Heart left ventricle (tissue), 16 donors: ENCODE measurements at places on chromosomes 3 and 15. TPM values are rescaled to one million over a fixed set of nuclear protein-coding genes. Genes with fewer than 3 reads are reported as not detected.

DNA sequence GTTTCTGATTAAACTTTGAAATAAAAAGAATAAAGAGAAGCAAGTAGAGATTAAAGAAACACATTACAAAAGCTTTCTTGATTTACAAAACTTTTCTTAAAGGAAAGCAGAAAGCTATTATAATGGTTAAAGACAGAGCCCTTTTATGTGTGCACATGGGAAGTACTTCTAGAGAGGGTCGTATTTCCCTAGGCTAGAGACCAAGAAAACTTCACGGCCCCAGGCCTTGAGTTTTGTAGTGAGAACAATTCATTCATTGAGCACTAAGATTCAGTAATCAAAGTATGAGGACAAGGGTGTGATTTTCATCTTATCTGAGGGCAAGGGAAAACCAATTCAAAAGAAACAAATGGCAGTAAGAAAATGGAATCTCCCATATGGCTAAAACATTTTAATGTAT is 854.1 kb downstream of the ROBO1 start:
- no peaks in the 10 kb centered on the region for H3K27me3 ChIP-seq
- H3K4me1 ChIP-seq, result no peaks in the 10 kb centered on the region
- no peak overlapping the region for H3K27ac ChIP-seq
- no peaks in the 10 kb centered on the region for H3K36me3 ChIP-seq

DNA sequence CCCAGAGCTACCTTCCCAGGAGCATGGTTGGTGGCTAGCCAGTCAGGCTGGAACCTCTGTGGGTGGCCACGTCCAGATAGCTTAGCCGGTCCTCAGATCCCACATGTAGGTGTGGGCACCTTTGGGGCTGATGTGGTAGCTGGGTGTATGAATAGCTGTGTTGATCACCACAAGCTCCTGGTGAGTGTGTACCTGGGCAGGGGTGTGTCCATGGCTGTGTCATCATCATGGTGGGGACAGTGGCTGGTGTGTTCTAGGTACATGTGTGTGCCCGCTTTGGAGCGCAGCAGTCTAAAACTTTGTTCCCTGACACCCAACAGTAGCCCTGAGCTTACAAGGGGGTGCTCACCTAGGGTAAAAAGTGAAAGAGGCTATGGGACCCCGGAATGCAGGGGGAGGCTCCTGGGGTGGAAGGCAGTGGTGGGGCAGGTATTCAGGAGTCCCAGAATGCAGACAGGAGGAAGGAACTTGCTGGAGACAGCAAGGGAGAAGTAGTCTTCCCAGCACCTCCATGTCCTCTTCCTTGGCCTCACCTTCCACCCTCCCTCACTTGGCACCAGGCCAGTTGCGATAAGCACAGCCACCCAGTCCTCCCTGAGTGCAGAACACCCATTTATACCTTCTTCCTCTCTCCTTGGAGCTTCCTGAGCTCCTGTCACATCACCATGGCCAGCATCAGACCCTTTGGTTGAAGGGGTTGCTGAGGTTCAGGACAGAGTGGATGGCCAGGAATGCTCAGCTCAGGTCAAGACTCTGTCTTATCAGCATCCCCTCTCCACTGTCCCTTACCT is 1.2 kb downstream of the CISH start:
- DNase-seq, result peak; percentile 60
- peak overlapping the region; percentile 91 for H3K27ac ChIP-seq
- peak overlapping the region; percentile 80 for H3K4me3 ChIP-seq
- H3K4me1 ChIP-seq, result peaks cover 73% of the 10 kb centered on the region

GRCh38 chr3:161766331-161766730 is 269.7 kb downstream of the OTOL1 start:
- no peak overlapping the region for H3K27ac ChIP-seq
- H3K27me3 ChIP-seq, result no peaks in the 10 kb centered on the region
- no peaks in the 10 kb centered on the region for H3K36me3 ChIP-seq
- DNase-seq, result no peak
- no peaks in the 10 kb centered on the region for H3K4me1 ChIP-seq
- no peak overlapping the region for H3K4me3 ChIP-seq

DNA sequence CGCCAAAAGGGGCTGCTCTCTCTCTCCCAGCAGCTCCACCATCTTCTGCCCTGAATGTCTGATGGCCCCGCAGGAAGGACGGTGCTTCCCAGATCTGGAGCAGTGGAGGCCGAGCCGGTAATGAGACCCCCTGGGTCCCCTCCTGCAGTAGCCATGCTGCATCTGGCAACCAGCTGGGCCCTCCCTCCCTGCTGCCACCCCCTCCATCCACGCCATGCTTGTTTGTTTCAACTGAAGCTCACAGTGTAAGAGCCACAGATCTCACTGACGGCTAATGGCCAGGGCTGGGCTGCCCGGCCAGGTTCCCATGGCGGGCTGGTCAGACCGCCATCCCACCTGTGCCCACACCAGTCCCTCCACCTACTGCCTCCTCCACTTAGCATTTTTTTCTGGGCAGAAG is 260.8 kb downstream of the UACA start:
- H3K4me1 ChIP-seq, result peaks cover 28% of the 10 kb centered on the region
- H3K27ac ChIP-seq, result no peak overlapping the region
- H3K4me3 ChIP-seq, result no peak overlapping the region

DNA sequence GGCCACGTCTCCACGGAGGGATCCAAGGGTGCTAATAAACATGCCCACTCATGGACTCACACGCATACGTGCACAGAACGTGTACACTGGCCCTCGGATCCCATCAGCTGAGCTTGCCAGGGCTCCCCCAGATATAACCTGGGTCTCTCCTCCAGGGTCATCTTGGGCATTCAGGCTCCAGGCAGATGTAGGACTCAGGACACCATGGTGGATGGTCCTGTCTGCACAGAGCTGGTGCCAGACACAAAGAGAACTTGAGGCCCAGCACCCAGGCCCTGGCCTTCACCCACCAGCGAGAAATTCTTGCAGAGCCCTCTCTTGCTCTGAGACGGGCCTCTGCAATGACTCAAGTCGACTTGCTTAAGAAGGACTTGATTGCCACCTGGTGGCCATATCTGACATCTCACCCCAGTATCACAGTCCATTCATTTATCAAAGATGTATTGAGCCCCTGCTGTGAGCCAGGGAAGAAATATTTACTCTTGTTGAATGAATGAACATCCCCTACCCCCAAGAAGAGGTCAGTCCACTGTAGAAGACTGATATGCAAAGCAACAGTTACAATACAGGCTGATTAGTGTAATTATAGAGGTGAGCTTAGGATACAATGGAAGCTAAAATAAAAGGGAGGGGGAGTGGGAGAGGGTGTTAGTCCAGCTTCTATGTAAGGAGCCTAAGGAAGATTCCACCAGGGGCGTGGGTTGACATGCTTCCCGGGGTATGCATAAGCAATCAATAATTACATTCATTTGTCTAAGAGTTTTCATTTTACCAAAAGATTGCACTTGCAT is 34.2 kb upstream of the VPS8 start:
- no peak overlapping the region for H3K27ac ChIP-seq
- H3K4me1 ChIP-seq, result peaks cover 18% of the 10 kb centered on the region
- peaks cover 10% of the 10 kb centered on the region for H3K27me3 ChIP-seq
- no peak overlapping the region for H3K4me3 ChIP-seq

DNA sequence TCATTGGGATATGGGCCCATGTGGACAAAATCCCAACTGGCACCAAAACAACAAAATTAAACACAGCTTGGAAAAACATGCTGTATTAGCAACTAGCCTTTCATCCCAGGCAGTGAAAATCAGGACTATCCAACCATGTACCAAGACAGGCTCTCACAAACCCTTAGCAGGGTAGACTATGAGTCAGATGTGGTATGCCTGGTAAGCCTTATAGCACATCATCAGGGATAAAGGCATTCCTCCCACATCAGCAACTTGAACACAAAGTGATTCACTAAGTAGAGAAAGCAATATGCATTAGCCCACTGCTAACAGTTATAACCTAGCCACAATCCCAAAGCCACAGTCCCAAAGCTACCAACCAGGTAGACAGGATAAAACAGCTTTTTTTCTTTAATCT is 8.0 kb downstream of the CEP152 start:
- H3K4me3 ChIP-seq, result no peak overlapping the region
- H3K27ac ChIP-seq, result no peak overlapping the region
- DNase-seq, result no peak
- peaks cover 11% of the 10 kb centered on the region for H3K4me1 ChIP-seq
- no peaks in the 10 kb centered on the region for H3K36me3 ChIP-seq

- no peaks in the 10 kb centered on the region for H3K4me1 ChIP-seq
- no peaks in the 10 kb centered on the region for H3K36me3 ChIP-seq
- H3K27ac ChIP-seq, result no peak overlapping the region
- no peak overlapping the region for H3K4me3 ChIP-seq
Observed at GRCh38 chr15:32736701-32737061, 18.9 kb downstream of the GREM1 start.

GRCh38 chr15:77840991-77841775 is 208.5 kb upstream of the LINGO1 start:
- peaks cover 20% of the 10 kb centered on the region for H3K27me3 ChIP-seq
- no peaks in the 10 kb centered on the region for H3K4me1 ChIP-seq
- no peak overlapping the region for H3K4me3 ChIP-seq
- H3K27ac ChIP-seq, result no peak overlapping the region

- no peaks in the 10 kb centered on the region for H3K27me3 ChIP-seq
- H3K27ac ChIP-seq, result no peak overlapping the region
- H3K4me3 ChIP-seq, result no peak overlapping the region
- no peaks in the 10 kb centered on the region for H3K36me3 ChIP-seq
Observed at GRCh38 chr3:114838025-114838424, 309.1 kb downstream of the ZBTB20 start.

DNA sequence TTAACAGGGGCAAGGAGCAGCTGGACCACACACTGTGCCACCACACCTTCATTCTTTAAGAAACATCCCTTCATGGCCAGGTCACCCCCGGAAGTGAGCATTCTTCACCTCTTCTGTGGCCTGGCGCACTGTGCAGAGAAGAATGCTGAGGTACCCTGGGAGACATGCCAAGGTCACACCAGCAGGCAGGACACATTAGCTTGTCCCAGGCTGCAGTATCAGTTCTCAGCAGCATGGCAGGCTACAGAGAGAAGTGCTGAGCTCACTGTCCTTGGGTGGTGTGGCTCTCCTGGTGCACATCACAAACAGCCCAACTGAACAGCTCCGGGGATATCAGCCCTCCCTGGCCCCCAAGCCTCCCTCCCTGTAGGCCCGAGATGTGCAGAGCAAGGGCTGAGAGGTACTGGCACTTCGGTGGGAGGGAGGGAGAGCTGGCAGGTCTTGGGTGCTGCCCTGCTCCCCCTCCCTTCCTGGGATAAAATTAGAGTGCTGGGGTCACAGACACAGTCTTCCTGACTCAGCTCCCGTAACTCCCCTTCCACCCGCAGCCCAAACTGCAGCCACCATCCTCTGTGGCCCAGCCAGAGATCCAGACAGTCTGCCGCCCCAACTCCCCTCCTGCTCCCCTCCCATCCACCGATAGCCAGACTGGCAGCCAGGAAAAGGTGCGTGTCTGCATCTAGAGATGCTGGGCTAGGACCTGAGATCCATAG is 13.4 kb downstream of the SEMA7A start:
- no peaks in the 10 kb centered on the region for H3K27me3 ChIP-seq
- peaks cover 30% of the 10 kb centered on the region for H3K4me1 ChIP-seq
- no peak for DNase-seq
- H3K36me3 ChIP-seq, result no peaks in the 10 kb centered on the region

DNA sequence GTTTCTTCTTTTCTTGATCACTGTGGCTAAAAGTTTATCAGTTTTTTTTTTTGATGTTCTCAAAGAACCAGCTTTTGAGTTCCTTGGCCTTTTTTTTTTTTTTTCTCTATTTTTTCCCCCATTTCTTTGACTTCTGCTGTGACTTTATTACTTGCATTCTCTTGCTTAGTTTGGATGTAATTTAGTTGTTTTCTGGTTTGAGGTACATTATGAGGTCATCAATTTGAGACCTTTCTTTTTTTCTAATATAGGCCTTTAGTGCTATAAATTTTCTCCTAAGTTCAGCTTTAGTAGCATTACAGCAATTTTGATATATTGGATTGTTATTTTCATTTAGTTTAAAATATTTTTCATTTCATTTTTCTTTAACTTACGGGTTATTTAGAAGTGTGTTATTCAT is 35.3 kb downstream of the TCF12 start:
- H3K27me3 ChIP-seq, result no peaks in the 10 kb centered on the region
- no peak overlapping the region for H3K27ac ChIP-seq
- peaks cover 15% of the 10 kb centered on the region for H3K4me1 ChIP-seq
- no peak overlapping the region for H3K4me3 ChIP-seq
- DNase-seq, result no peak

GRCh38 chr15:45093622-45094357 is 20.2 kb downstream of the DUOX2 start:
- H3K27me3 ChIP-seq, result no peaks in the 10 kb centered on the region
- no peak for DNase-seq
- H3K27ac ChIP-seq, result no peak overlapping the region
- H3K4me3 ChIP-seq, result no peak overlapping the region
- no peaks in the 10 kb centered on the region for H3K4me1 ChIP-seq
- no peaks in the 10 kb centered on the region for H3K36me3 ChIP-seq

DNA sequence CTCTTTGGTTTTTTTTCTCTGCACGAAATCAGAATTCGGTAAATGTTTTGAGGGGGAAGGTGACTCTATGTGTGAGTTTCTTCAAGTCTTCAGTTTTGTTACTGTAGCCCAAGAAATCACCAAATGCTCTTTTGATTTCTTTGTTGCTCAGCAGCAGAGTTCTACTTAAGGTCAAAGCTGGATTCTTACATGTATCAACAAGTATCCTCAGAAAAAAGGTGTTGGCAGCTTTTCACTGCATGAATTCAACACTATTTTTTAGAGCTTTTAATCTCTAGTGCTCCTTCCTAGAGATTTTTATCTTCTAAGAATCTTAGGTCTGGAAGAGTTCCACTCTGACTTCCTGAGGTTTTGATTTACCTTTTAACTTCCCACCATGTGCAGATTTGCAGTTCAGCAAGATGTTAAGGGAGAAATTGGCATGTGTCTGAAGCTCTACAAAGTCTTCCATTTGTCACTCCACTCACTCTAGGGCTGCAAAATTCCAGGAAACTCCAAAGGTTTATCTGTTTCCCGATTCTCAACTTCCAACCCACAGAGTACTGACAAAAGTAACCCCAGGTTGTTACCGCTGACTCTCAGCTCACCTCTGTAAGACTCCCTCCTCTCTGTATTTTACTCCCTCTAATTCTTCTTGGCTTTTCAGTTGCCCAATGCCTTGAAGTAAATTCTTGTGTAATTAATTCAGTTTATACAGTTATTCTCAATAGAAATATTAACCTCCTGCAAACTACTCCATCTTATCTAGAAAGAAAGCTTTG is 13.3 kb upstream of the CD200 start:
- no peak overlapping the region for H3K27ac ChIP-seq
- H3K4me3 ChIP-seq, result no peak overlapping the region
- no peaks in the 10 kb centered on the region for H3K4me1 ChIP-seq
- no peaks in the 10 kb centered on the region for H3K27me3 ChIP-seq

- no peak overlapping the region for H3K27ac ChIP-seq
- no peak overlapping the region for H3K4me3 ChIP-seq
- DNase-seq, result no peak
- H3K36me3 ChIP-seq, result peaks cover 4% of the 10 kb centered on the region
- no peaks in the 10 kb centered on the region for H3K27me3 ChIP-seq
- peaks cover 18% of the 10 kb centered on the region for H3K4me1 ChIP-seq
Observed at GRCh38 chr15:70833422-70833821, 20.5 kb downstream of the LARP6 start.

The TRANK1 gene
- 2.2 TPM for total RNA-seq

The TIMP4 gene
- total RNA-seq, result 3.0 TPM

The ARRDC4 gene
- 19.0 TPM for total RNA-seq

The IQCF5 gene
- not detected for total RNA-seq

The BCHE gene
- 1.5 TPM for total RNA-seq
